ENCODE measurements at places on chromosomes 3 and 15.

DNA sequence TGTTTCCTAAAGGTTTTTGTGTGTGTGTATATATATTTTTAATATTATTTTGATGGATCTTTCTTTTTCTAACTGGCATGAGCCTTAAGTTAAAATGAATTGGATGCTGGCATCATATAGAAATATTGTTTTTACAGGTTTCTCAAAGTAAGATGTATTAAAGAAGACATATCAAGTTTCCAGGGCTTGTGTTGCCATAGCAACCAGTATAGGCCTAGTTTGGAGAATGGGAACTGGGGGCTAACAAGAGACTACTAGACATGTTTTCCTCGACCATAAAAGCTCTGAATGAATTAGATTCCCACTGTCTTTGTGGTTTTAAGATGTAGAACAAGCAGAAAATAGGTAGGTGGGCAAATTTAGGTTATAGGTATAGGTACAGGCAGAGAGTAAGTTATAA is 771.4 kb downstream of the TUSC7 start:
- no peak for DNase-seq

GRCh38 chr3:139652561-139652960 is 25.2 kb downstream of the NMNAT3 start:
- no peak for DNase-seq

DNA sequence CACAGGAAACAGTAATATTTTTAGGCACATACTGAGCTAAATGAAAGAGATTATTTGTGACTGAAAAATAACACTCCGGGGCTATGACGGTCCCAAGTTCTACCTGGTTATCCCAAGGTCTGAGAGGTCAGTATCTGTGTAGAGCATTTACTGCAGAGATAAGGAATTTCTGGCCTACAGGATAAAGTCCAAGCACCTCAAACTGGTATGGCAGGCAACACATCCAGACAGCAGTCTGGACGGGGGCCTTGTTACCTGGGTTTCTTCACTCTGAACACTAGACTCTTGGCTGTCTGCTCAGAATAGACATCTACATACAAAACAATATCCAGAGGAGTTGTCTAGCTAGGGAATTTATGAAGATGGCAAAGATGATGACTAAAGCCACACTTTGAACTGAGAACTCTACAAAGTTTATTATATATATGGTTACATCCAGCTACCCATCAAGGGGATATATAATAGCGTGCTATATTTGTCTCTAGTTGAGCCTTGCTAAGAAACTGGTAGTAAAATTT is 42.0 kb upstream of the CLRN1 start:
- DNase-seq = no peak

GRCh38 chr3:18264361-18264760 is 160.8 kb downstream of the SATB1 start:
- DNase-seq = no peak

- DNase-seq = peak; percentile 12
These were observed 45.7 kb downstream of the WDR76 start for GRCh38 chr15:43872416-43873020.

DNA sequence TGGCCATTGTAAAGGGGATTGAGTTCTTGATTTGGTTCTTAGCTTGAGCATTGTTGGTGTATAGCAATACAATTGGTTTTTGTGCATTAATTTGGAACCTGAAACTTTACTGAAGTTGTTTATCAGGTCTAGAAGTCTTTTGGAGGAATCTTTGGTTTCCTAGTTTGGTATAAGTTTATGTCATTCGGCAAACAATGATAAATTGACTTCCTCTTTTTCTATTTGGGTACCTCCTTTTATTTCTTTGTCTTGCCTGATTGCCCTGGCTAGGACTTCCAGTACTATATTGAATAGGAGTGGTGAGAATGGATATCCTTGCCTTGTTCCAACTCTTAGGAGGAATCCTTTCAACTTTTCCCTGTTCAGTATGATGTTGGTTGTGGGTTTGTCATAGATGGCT is 32.1 kb downstream of the SPESP1 start:
- no peak for DNase-seq

GRCh38 chr15:50141856-50142255 is 22.8 kb upstream of the ATP8B4 start:
- DNase-seq = no peak

DNA sequence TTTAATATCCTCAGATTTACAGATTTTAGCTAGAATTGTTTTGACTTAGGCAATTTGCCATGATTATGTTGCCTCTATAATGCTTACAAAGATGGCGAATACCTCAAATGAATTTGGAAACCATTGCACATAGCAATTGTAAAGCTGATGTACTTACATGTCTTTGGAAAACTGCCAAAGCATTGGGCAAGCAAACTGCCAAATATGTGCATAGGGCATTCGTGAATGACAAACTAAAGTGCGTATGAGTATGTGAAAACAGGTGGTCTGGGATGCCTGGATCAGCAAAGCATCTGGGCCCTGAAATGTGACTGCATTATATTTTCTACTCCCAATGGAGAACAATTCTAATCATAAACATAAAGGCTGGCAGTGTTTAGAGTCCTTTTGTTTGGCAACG is 445.3 kb upstream of the ROBO1 start:
- DNase-seq = no peak

DNA sequence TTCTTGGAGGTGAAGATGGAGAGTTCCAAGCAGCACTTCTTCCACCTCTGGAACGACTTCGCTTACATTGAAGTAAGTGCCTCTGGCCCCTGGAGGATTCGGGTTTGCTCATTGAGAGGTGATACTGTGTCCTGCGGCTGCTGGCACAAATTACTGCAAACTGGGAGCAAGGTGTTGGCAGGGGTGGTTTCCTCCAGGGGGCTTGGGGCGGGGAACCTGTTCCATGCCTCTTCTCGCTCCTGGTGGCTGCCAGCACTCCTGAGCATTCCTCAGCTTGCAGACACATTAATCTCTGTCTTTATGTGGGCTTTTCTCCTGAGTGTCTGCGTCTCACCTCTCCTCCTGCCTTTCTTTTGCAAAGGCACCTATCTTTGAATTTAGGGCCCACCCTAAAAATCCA is 47.4 kb downstream of the MESD start:
- no peak for DNase-seq

- no peak for DNase-seq
These were observed 128.8 kb upstream of the CHRNA7 start for GRCh38 chr15:31901501-31901900.

- no peak for DNase-seq
These were observed 120.9 kb upstream of the RGMA start for GRCh38 chr15:93209690-93210445.

GRCh38 chr3:146464005-146464595 is 5.3 kb downstream of the PLSCR2 start:
- no peak for DNase-seq

DNA sequence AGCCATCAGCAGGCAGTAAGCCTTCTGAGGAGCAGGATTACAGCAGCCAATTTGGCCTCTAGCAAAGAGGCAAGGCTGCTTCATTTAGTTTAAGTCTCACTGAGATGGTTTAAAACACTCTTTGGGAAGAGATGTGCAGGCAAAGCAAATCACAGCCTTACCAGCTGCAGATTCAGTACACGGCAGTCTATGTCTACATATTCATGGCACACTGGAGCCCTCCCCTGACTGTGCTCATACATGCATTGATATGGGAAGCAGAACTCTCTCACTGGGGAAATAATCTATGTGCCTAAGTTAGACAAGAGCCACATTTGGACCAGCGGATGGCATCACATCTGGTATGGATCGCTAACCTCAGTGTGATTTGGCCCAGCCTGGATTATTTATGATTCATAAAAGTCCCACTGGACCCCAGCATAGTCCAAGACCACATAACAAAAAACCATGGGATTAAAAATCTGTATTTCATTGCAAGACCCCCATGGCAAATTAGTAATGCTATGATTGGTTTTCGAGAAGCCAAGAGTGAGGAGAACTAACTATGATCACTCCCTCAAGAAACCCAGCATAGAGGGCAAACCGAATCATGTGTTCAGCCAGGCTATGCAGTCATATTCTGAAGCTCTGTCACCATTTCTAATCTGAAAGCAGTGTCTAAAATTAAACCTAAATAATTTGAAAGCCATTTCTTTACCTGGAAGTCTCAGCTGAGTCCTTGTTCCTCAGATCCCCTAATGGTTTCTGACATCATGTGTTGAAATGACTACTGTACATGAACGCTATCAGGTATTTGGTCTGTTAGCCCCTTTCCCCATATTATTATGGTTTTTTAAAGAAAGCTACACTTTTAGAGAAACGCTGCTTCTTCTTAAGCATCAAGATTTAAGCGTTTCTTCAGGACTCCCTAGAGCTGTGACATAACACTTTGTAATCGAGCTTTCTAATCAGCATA is 1.2 kb downstream of the PRICKLE2 start:
- DNase-seq = no peak

Measured in stimulated activated CD4-positive, alpha-beta T cell treated with anti-CD3 and anti-CD28 coated beads, Interleukin-4, amount 100 ng/mL, for 24 hours (primary cell).